Umbilical cord (tissue), 2 donors: ENCODE measurements at places on chromosomes 5 and 9. TPM values are rescaled to one million over a fixed set of nuclear protein-coding genes. Genes with fewer than 3 reads are reported as not detected.

Gene MEGF10
- 5.3 TPM for total RNA-seq

Gene HK3
- total RNA-seq: 4.6 TPM

Gene TLE4
- 30.1 TPM for total RNA-seq

Gene LCN10
- total RNA-seq: 2.2 TPM

Gene MUSK
- 5.3 TPM for total RNA-seq

Gene SLC4A9
- total RNA-seq: not detected

Gene MELK
- 12.0 TPM for total RNA-seq

Gene SLC36A3
- 1.4 TPM for total RNA-seq

Gene HRCT1
- 13.7 TPM for total RNA-seq

Gene PTRH1
- 8.4 TPM for total RNA-seq

Gene C1QTNF3
- 200 TPM for total RNA-seq

Gene OBP2B
- not detected for total RNA-seq

Gene SPINK13
- not detected for total RNA-seq

Gene SURF1
- 2.2 TPM for total RNA-seq

Gene GFM2
- total RNA-seq: 31.1 TPM

Gene FGF10
- 48.9 TPM for total RNA-seq

Gene SURF6
- 4.8 TPM for total RNA-seq

Gene LRRTM2
- 2.4 TPM for total RNA-seq

Gene AFAP1L1
- total RNA-seq: 0.72 TPM

Gene FCN2
- total RNA-seq: not detected

Gene ZMAT2
- 35.4 TPM for total RNA-seq

Gene SLC24A2
- total RNA-seq: 2.6 TPM

Gene AGXT2
- total RNA-seq: 2.2 TPM

Gene HARS2
- 20.0 TPM for total RNA-seq

Gene CCL27
- not detected for total RNA-seq

Gene FBP1
- total RNA-seq: not detected

Gene RLN1
- 1.2 TPM for total RNA-seq

Gene ARHGEF37
- total RNA-seq: 3.6 TPM

Gene TRPM6
- 1.4 TPM for total RNA-seq
